ENCODE measurements at places on chromosomes 11 and 22.

GRCh38 chr11:130095326-130095725 is 25.6 kb downstream of the APLP2 start:
- DNase-seq, result no peak

GRCh38 chr11:19242179-19242932 is 1.6 kb upstream of the E2F8 start:
- no peak for DNase-seq

DNA sequence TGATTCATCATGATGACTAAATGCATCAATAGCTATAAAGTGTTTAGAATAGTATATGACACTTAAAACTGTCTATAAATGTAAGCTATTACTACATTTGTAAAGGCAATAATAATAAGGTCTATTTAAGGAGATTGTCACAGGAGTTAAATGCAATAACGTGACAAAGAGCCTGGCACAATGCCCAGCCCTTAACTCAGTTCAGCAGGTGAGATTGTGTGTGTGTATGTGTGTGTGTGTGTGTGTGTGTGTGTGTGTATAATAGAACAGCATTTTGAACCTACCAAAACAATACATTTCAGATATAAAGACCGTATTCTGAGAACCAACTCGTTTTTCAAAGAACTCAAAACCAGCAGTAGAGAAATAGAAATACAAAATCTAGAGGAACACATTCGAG is 177.5 kb downstream of the MYO18B start:
- DNase-seq, result no peak

GRCh38 chr11:19232910-19233503 is 7.7 kb downstream of the E2F8 start:
- DNase-seq, result no peak
